ENCODE measurements at places on chromosomes 2 and 18.
A peak's percentile ranks its signal among the peaks of the same experiment; 100 is the strongest.

- DNase-seq, result no peak
Measured at GRCh38 chr18:74972354-74972753, 236.6 kb downstream of the PTGR3 start.

DNA sequence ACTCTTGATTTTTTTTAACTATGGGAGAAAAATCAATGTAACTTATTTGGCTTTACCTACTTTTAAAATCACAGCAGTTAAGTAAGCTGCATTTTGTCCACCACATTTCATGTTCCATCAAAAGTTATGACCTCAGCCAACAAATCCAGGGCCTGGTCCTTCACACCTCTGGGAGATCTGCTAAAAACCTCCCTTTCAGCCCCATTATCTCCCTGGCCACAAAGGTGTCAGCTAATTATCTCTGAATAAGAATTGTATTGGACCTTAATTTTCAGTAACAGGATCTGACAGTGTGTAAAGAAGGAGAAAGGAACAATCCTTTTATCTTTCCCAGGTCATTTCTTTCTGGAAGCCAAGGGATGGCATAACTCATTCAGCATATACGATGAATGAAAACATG, 359.3 kb downstream of the TMEM182 start:
- DNase-seq, result no peak

GRCh38 chr2:240424341-240425235, 10.9 kb upstream of the GPC1 start:
- DNase-seq, result peak; percentile 6

GRCh38 chr2:16654833-16655444, 10.7 kb downstream of the CYRIA start:
- no peak for DNase-seq

Data from T-helper 1 cell (primary cell).